ENCODE measurements at places on chromosomes 4 and X. TPM values are rescaled to one million over a fixed set of nuclear protein-coding genes. Genes with fewer than 3 reads are reported as not detected.

LUZP4 gene
- total RNA-seq = not detected

NPNT gene
- 68.6 TPM for total RNA-seq

HMX1 gene
- 0.27 TPM for total RNA-seq

ETDC gene
- not detected for total RNA-seq

SMARCA1 gene
- 116 TPM for total RNA-seq

BMPR1B gene
- 2.6 TPM for total RNA-seq

SCFD2 gene
- total RNA-seq = 15.8 TPM
